Body of pancreas (tissue), 4 donors: ENCODE measurements at places on chromosomes 2 and 18. TPM values are rescaled to one million over a fixed set of nuclear protein-coding genes. Genes with fewer than 3 reads are reported as not detected.
A peak's percentile ranks its signal among the peaks of the same experiment; 100 is the strongest.

MAPK4 gene
- 1.0 TPM for total RNA-seq

DNA sequence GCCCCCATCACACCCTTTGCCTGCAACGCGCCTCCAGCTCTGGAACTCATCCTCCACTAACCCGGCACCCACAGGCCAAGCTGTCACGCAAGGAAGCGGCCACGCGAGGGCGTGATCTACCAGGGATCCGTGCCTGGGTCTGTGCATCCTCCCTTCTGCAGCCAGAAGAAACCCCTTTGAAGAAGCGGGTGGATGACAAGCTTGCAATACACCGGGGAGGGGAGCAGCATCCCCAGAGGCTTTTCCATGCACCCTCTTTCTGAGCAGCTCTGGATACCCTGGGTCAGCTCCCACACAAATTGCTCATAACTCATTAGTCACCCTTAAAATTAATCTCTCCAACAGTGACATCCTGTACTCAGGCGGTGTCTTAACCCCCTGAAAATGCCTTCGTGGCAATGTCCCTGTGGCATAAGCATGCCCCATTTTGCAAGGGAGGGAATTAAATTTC lies 47.6 kb downstream of the PDCL3 start:
- H3K36me3 ChIP-seq = no peaks in the 10 kb centered on the region
- H3K27me3 ChIP-seq = no peaks in the 10 kb centered on the region
- H3K27ac ChIP-seq = no peak overlapping the region
- DNase-seq = peak; percentile 72

AQP12A gene
- total RNA-seq = 130 TPM

DNA sequence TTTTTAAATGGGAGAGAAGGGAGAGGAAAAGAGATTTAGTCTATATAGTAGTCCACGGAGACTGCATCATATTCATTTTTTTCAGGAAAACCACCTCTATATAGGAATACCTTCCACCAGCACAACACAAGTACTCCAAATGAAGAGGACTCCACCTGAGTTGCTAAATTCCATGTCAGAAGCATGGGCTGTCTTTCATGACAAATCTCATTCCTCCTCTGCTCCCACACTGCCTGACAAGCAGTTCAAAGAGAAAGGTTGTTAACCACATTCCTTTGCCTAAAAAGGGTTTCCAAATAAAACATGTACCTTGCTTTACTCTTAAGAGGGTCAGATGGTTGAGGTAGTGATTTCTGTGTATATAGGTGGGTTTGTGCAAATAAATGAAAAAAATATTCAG lies 122.0 kb downstream of the TMEFF2 start:
- no peak for DNase-seq
- H3K36me3 ChIP-seq = no peaks in the 10 kb centered on the region
- no peak overlapping the region for H3K4me3 ChIP-seq
- H3K27ac ChIP-seq = no peak overlapping the region
